T-helper 9 cell (primary cell): ENCODE measurements at places on chromosomes 2 and 18.

DNA sequence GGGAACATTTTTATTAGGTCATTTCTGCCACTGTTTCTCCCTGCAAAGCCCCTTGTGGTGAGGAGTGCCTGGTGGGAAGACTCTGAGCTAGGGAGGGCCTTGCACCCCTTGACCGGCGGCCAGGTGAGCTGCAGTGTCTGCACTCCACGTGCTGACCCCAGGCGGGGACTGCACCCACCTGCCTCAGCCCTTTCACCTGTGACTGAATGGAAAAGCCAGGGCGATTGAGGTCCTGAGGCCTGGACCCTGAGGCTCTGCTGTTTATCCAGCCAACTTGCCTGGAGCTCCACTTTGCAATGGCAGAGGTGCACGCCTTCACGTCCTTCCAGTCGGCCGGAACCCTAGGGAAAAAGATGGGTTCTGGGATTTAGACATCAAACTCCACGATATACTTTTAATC lies 53.1 kb downstream of the TMEM18 start:
- DNase-seq = no peak

GRCh38 chr18:13712400-13713131 lies 13.8 kb downstream of the FAM210A start:
- no peak for DNase-seq

GRCh38 chr2:129587426-129588064 lies 391.9 kb upstream of the RAB6C start:
- no peak for DNase-seq

GRCh38 chr18:76209597-76209996 lies 285.4 kb downstream of the ZNF516 start:
- no peak for DNase-seq

GRCh38 chr18:79774111-79774510 lies 23.6 kb upstream of the KCNG2 start:
- DNase-seq = no peak

DNA sequence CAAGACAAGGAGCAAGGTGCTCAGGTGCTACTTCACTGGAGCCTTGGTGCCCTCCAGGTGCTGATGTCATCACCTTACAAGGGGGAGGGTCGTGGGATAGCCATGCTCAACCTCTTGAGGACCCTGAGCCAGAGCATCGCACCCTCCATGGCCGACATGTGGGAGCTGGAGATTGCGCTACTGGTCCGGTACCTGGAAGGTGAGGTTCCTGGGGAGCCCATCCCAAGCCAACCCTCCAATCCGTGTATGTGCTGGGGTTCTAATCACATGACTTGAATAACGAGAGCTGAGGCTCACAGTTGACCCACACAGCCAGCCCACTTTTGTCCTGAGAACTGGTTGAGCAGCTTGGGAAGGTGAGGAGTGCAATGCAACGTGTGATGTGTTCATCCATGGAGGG lies 25.9 kb downstream of the MROH2A start:
- no peak for DNase-seq
